ENCODE measurements at places on chromosomes 16 and 17. TPM values are rescaled to one million over a fixed set of nuclear protein-coding genes. Genes with fewer than 3 reads are reported as not detected.

TSPOAP1 gene
- 9.1 TPM for total RNA-seq

KRTAP4-5 gene
- not detected for total RNA-seq

DNA sequence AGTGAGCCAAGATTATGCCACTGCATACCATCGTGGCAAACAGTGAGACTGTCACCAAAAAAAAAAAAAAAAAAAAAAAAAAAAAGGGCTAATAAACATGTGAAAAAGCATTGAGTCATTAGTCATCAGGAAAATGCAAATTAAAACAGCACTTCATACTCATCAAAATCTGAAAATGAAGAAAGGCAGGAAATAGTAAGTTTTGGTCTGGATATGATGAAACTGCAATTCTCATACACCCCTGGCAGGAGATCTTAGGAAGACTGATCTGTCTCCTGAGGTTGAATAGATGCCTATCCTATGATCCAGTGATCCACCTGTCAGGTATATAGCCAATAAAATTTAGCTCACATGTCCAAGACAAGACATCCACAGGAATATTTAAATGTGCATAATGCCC is 212.7 kb downstream of the CPPED1 start:
- DNase-seq: no peak
- no peaks in the 10 kb centered on the region for H3K27me3 ChIP-seq
- H3K4me1 ChIP-seq: no peaks in the 10 kb centered on the region

FBXO47 gene
- not detected for total RNA-seq

HSD17B1 gene
- total RNA-seq: 1.7 TPM

KRTAP4-7 gene
- not detected for total RNA-seq

GRCh38 chr17:15744074-15744676 is 12.1 kb downstream of the TBC1D26 start:
- H3K27ac ChIP-seq: no peak overlapping the region
- no peaks in the 10 kb centered on the region for H3K4me1 ChIP-seq
- no peak overlapping the region for H3K4me3 ChIP-seq
- no peak for DNase-seq
- no peaks in the 10 kb centered on the region for H3K36me3 ChIP-seq

ZPBP2 gene
- not detected for total RNA-seq

DNA sequence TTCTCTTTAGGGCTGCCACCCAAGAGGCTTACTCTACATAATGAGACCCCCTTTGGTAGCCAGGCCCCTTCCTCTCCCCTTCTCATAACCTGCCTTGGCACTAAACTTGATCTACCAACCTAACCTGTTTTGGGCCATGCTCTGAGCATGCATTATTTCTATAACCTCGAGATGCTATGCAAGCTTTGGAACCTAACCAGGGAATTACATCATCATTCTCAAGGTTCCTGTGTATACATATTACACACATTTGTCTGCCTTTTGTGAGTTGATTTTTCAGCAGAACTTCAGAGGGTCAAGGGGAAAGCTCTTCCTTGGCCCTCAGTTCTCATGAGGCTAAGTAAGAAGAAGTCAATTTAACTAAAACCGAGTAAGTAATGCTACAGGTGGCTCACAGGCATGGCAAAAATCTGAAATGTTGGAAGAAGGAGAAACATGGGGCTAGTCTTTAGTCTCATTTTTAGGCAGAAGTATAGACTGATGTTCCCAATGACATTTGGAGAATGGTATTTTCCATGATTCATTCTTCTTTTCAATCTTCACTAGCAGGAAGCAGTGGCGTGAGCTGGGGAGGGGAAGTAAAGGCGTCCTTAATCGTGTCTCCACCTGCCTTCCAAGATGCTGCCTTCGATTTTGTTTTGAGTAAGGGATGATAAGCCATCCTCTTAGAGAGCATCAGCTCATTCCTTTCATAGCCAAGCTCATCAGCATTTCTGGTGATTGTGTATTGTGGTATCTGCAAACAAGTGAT is 308.4 kb downstream of the ABCC12 start:
- no peak for DNase-seq
- no peak overlapping the region for H3K27ac ChIP-seq
- no peaks in the 10 kb centered on the region for H3K27me3 ChIP-seq
- no peaks in the 10 kb centered on the region for H3K36me3 ChIP-seq
- H3K4me3 ChIP-seq: no peak overlapping the region

GRCh38 chr17:19501219-19501618 is 32.4 kb upstream of the SLC47A1 start:
- H3K36me3 ChIP-seq: no peaks in the 10 kb centered on the region
- no peaks in the 10 kb centered on the region for H3K4me1 ChIP-seq
- H3K27me3 ChIP-seq: no peaks in the 10 kb centered on the region
- no peak for DNase-seq
- no peak overlapping the region for H3K4me3 ChIP-seq
- no peak overlapping the region for H3K27ac ChIP-seq

DNA sequence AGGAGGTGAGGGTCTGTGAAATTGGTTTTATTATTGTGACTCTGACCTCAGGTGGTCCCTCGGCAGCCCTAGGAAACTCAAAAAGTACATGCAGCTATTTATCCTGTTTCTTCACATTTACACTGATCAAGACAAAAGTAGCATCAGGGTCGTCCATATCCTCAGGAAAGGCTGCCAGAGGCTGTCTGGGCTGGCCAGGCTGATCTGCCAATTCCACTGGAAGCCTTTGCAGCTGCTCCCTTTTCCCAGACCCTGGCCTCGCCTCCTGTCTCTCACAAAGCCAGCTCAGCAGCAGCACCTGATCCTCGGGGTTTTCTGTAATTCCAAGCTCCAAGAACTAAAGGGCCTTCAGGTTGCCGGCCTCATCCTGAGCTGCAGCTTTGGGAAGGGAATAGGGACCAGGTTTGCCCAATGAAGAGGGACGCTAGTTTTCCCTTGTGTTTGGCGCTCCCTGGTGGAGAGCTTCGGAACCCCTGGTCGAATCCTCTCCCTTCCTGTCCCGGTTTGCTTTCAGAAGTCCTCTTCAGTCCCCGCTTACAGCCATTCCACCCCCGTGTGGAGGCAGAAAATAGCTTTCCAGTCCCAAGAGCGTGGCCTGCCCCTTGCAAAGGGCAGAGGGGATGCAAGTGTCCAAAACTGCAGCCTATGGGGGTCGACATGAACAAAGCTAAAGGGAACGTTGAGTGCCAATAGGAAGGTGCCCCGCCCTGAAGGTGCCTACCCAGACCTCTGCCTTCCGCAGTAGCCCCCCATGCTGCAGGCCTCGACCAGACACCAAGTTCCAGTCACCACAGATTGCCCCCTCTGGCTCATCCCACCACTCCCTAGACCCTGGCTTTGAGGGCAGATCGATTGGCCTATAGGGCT is 13.4 kb downstream of the MFSD6L start:
- H3K27ac ChIP-seq: no peak overlapping the region
- no peaks in the 10 kb centered on the region for H3K36me3 ChIP-seq
- no peaks in the 10 kb centered on the region for H3K27me3 ChIP-seq
- H3K4me3 ChIP-seq: no peak overlapping the region
- peak; percentile 85 for DNase-seq

DYNLRB2 gene
- not detected for total RNA-seq

DNA sequence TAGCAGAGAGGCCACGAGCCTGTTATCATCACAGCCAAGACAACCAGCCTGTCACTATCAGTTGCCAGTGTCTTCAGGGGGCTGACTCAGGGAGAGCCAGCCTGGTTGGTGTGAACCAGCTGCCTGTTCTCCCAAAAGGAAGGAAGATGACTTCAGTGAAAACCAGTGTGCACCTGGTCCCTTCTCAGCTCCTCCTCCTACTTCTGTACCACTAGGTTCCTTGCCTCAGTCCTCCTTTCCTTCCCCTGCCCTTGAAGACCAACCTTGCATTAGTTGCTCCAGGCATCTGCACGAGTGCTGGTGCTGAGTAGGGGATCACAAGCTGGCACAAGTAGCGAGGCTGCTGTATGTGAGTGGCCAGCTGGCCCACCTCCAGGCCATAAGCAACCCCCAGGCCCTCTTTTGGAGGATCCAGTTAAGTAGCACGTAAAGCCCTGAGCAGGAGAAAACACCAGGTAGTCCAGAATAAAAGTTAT is 8.5 kb downstream of the TUBG1 start:
- H3K27me3 ChIP-seq: no peaks in the 10 kb centered on the region
- H3K27ac ChIP-seq: no peak overlapping the region
- no peaks in the 10 kb centered on the region for H3K36me3 ChIP-seq
- H3K4me1 ChIP-seq: no peaks in the 10 kb centered on the region

DNA sequence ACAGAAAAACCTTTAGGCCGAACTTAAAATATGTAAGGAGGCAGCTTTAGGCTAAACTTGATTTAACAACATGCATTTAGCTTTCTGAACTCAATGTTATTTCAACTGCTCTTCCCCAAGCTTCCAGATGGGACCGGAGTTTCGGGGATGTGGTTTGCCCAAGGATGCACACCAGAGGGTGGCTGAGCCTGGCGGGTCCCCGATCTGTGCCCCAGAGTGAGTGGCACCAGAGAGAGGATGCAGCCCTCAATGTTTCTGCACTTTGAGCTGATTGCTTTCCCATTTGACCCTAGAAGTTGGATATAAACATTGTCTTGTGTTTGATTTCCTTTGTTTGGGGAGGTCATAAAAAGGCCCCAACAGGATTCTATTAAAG is 348.0 kb upstream of the TNRC6C start:
- no peaks in the 10 kb centered on the region for H3K4me1 ChIP-seq
- H3K27me3 ChIP-seq: no peaks in the 10 kb centered on the region
- peak overlapping the region; percentile 5 for H3K27ac ChIP-seq
- no peak for DNase-seq
